ENCODE measurements at places on chromosomes 12 and 14.

DNA sequence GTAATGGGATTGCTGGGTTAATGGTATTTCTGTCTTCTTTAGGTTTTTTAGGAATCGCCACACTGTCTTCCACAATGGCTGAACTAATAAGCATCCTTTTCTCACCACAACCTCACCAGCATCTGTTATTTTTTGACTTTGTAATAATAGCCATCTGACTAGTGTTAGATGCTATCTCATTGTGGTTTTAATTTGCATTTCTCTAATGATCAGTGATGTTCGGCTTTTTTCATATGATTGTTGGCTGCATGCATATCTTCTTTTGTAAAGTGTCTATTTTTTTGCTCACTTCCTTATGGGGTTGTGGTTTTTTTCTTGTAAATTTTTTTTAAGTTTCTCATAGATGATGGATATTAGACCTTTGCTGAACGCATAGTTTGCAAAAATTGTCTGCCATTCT, 377.9 kb downstream of the GALC start:
- DNase-seq, result no peak

- no peak for DNase-seq
Measured at GRCh38 chr12:85688837-85689236, 147.4 kb downstream of the RASSF9 start.

GRCh38 chr12:51118706-51119105, 35.3 kb upstream of the CSRNP2 start:
- DNase-seq, result no peak

- no peak for DNase-seq
Measured at GRCh38 chr14:95008445-95009217, 148.7 kb downstream of the DICER1 start.

GRCh38 chr12:114776731-114777442, 92.9 kb upstream of the TBX3 start:
- no peak for DNase-seq

- DNase-seq, result no peak
Measured at GRCh38 chr12:78316136-78316535, 485.4 kb downstream of the NAV3 start.

Measured in muscle of leg (tissue), 16 donors.